ENCODE measurements at places on chromosomes 5 and 9.

GRCh38 chr5:134003817-134004625 is 754 bp downstream of the VDAC1 start:
- peak; percentile 47 for DNase-seq

DNA sequence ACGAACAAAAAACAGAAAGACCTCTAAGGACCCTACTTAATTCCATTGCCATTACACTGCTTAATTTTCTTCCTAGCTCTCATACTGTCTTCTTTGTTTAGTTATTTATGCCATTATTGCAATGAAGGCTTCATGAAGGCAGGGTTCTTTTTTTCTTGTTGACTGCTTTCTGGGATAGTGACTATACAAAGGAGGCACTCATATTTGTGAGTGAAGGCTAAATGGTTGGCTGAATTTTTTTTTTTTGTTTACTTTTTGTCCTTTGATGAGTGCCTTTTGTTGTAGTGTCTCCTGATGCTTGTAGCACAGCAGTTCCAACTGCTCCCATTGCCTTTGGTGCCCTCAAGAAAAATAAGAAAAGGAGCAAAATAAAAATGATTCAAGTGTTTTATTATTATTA is 17.8 kb downstream of the CTNNA1 start:
- no peak for DNase-seq

GRCh38 chr5:179301376-179301775 is 43.9 kb downstream of the ADAMTS2 start:
- no peak for DNase-seq

DNA sequence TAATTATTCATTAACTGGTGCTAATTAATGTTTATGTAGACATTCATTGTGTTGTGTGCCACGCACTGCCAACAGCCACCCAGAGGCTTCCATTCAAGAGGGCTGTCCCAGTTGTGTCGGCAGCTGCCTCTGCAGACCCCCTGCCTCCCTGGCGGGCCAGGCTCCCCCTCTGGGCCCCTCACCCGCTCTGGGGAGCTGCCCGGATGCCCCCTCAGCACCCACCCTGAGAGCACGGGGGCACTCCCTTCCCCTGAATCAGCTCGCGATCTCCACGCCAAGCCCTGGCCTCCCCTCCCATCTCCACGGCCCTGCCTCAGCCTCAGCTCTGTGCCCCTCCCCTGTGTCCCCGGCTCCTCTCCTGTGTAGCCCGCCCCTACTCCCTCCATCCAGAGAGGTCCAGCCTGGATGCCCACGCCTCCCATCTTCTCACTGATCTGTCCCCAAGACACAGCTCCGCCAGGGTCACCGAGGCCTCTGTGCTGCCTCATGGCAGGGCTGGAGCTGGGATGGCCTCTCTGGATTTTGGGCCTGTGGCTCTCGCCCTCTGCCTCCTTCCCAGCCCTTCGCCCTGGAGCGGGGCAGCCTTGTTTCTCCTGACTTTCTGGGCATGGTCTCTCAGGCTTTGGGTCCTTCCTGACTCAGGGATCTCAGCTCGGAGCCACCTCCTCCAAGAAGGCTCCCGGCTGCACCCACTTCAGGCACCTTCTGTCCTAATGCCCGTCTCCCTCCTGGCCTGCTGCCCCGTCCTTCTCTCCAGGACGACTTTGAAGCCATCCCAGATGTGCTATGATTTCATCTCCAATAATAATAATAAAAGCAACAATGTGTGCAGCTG is 16.0 kb upstream of the SLC9A3 start:
- no peak for DNase-seq

- no peak for DNase-seq
These were observed 473.8 kb upstream of the PTPRD start for GRCh38 chr9:11086561-11086960.

DNA sequence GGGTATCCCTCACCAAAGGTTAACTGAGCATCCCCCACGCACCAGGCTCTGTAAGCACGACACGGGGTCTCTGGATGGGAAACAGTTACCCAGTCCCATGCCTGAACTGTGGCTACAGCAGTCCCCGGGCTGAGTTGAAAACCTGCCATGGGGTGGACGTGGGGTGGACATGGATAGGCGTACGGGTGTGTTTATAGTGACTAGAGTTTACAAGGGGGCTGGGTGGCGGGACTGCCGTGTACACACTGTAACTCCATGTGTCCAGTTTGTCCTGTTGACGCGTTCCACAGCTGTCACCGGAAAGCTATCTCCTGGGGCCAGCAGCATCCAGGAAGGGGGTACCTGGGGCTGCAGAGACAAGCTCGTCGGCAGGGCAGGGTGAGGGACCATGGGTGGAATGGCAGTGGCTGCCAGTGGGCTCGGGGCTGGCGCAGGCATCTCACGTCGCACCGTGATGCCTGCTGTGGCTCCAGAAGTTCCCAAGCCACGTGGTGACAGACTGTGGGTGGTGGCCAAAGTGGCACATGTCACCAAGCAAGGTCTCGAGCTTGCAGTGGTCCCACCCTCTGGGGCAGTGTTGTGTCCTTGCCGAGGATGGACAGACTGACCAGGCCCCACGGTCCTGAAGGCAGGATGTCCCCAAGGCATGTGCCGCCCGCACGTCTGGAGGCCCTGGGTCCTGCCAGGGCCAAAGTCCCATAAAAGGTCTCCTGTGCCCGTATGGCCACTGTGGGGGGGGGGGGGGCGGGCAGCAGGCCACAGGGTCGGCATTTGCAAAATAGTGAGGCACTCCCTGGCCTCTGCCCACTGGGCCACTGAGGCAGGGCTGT is 29.3 kb upstream of the RNF130 start:
- DNase-seq: no peak

GRCh38 chr5:138770291-138770690 is 17.1 kb downstream of the CTNNA1 start:
- no peak for DNase-seq

GRCh38 chr5:53084546-53085255 is 24.9 kb downstream of the MOCS2 start:
- DNase-seq: no peak

DNA sequence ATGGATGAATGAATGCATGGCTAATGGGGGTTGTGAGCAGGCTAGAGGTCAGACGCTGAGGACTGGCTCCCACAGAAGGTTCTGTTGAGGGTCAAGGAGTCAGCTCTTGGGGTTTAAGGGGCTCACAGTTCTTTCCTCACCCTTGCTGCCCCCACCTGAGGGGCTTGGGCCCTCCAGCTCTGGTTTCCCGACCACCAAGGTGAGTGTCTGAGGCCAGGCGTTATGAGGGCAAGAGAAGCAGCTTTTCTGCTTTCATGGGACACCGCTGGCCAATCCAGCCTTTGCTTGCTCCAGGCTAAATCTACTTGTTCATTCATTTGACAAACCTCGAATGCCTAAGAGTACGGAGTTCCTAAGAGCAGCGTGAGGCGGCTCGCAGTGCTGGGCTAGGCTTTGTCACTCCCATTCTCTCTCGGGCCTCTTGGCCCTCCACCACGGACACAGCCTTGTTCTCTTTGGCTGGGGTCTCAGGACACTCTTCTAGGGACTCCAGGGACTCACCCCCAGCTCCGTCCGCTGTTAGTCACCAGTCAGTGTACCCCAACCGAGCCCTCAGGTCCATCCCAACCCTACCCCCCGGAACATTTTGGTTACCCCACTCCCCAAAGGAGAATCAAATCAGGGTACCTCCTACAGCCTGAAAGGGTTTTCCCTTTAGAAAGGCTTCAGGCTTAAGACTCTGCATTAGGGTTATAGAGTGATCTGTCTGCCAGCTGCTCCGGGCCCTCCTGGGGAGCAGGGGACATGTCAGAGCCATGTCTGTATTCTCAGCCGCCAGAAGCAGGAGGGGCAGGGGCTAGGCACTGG is 210.1 kb upstream of the MVB12B start:
- no peak for DNase-seq

DNA sequence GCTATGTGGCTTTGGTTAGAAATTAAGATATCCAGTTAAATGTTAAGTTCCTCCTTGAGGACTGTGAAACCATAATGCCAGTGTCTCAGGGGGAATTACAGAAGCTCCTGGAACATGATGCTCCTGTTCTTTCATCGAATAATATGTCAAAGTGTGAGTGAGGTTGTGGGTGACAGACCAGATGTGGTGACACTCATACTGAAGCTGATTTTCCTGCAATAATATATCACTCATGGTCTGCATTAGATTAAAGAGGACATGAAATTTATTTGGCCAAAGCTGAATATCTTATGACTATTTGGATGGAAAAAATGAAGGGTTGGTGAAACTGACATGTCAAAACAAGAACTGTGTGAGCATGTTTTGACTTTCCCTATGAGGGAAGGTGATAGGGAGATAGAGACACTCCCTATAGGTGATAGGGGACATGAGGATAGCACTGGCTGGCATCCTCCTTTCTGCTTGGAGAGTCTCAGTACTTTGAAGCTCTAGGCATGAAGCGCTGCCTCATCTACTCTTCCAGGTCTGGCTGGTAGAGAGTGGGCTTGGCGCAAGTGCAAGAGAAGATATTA is 173.5 kb downstream of the ARHGEF28 start:
- no peak for DNase-seq

DNA sequence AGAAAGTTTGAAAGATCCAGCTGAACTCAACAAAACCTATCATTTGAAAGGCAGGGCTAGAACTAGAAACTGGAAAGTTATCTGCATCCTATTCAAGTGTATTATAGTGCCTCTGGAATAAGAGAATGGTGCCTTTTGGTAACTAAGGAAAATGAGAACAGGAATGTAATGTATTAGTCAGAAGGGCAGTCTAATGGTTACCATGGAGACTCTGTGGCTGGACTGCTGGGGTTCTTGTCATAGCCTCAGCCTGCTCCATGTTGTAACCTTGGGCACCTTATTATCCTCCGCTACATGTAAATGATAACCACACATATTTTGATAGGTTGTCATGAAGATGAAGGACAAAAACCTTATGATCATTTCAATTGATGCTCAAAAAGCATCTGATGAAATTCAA is 24.6 kb upstream of the IFNB1 start:
- DNase-seq: no peak

DNA sequence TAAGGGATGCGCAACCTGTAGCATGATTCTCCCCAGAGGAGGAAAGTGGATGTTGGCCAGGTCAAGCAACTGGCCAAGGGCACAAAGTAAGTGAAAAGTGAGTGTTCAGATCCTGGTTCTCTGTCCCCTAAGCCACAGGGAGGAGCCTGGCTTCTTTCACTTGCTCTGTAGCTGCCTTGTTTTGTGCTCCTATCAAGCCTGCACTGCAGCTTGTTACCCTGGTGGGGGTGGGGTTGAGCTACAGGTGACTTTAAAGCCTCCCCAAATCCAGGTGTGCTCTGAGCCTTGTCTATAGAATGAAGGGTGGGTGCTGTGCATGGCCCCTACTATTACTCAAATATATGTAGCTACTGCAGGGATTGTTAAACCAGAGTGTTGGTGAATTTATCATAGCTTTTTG is 32.9 kb downstream of the RALGPS1 start:
- DNase-seq: no peak

GRCh38 chr5:153891394-153891793 is 147.3 kb downstream of the FAM114A2 start:
- no peak for DNase-seq

GRCh38 chr5:63011158-63011557 is 432.5 kb downstream of the LRRC70 start:
- DNase-seq: no peak

DNA sequence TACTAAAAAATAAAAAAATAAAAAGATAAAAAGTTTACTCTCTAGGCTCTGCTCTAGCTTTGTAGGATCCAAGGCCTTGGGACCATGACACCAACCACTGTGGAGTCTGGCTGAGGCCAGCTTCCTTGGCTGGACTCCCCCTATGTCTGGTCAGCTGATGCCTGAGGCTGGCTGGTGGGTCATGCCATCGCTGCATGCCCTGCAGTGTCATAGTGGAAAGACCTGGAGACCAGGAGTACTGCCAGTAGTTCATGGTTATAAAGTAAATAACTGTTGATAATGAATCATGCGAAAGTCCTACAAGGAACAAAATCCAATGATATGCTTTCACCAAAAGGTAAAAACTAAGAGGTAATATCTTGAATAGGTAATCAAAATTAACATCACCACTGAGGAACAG is 43.2 kb downstream of the GARNL3 start:
- DNase-seq: no peak

- DNase-seq: no peak
These were observed 174.6 kb downstream of the RFK start for GRCh38 chr9:76219560-76220151.

Data from activated T-cell treated with anti-CD3 and anti-CD28 coated beads for 4 hours (primary cell).